Stimulated activated CD4-positive, alpha-beta T cell treated with anti-CD3 and anti-CD28 coated beads, Interleukin-1b, Interleukin-23, amount 100 ng/mL, for 1 hour (primary cell): ENCODE measurements at places on chromosomes 5 and 9.

DNA sequence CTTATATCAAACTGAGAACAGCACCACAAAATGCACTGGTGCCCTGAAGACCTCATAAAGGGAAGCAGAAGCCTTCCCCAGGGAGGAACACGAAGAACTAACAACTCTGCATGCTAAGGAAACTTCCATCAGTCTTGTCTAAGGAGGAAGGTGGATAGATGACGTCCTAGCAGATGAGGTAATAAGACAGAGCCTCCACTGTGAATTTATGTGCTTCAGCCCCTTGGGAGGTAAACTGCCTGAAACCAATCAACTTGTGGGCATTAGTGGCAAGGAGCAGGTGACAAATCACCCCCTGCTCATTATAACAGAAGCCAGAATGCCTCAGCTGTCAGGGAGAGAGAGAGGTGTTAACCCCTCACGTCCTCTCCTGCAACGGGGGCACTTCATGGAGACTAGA, 48.9 kb upstream of the SPIN1 start:
- no peak for DNase-seq

DNA sequence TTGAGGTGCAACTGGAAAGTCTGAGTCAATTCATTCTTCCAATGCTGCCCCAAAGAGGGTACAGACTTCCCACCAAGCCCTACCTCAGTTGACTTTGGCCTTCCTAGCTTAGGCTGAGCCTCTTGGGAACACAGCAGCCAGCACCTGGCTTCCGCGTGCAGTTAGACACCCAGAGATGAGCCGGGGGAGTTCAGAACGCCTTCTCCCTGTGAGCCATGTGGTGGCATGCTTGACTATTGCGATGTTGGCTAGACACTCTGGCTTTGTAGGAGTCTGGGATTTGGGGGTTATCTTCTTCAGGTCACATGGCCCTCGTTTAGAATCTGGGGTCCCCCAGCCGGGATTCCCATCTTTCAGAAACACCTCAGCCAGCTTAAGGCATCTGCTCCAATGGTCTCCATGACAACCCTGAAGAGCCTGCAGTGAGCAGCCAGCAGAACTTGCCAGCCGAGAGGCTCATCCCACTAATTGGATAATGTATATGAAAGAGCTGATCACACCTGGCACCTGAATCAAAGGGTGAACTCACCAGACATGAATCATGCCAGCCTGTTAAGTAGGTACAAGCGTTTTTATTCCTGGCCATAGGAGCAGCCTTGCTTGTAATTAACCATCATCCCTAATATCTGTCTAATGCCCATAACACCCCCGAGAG, 167.5 kb downstream of the SYK start:
- DNase-seq: no peak

- no peak for DNase-seq
Observed at GRCh38 chr5:89292487-89292886, 409.5 kb upstream of the MEF2C start.

DNA sequence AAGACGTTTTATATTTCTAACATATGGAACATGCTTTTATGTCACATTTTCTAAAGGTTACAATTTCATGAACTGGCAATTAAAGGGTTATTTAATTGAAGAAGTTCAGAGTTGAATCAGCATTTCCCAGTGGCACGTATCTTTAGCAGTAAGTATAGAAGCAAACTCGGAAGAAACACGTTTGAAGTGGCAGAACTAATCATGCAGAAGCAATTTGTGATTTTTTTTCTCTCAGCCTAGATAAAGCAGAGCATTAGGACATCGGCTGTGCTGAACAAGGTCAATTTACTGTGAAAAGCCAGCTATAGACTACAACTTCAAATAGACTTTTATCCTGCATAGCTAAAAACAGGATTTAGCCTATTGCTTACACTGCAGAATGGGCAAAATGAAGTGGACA, 104.7 kb downstream of the ISL1 start:
- no peak for DNase-seq

GRCh38 chr9:83792746-83793145, 24.8 kb downstream of the GKAP1 start:
- DNase-seq: no peak

DNA sequence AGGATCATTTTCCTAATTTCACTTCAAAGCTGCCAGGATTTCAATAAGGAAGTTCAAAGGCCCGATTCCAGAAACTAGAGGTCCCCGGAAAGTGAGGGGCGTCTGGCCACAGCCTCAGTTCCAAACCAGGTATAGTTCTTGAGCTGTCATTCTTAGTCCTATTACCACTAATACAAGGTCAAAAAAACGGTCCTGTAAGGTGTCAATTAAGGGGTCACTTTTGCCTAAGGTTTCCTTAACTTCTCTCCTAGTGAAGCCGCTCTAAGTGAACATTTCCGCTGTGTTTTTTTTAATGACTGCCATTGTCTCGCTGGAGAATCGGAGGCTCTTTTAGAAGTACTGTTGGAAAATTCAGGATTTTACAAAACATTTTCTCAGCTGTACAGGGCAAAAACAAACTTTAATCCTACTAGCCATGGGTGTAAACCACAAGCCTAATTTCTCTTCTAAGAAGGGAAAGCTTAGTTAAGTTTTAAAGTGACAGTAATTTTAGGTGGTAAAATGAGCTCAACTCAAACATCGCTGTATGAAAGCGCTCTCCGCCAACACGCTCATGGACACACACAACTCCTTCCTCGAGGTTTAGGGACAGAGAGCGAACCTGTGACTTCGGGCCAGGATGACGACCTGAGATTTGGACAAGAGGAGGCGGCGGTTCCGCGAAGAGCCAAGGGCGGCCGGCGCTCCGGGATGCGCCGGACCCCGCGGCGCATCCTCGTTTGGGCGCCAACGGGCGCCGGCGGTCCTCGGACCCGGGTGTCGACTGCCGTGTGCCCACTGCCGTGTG, 76.7 kb upstream of the IFNE start:
- DNase-seq: no peak

DNA sequence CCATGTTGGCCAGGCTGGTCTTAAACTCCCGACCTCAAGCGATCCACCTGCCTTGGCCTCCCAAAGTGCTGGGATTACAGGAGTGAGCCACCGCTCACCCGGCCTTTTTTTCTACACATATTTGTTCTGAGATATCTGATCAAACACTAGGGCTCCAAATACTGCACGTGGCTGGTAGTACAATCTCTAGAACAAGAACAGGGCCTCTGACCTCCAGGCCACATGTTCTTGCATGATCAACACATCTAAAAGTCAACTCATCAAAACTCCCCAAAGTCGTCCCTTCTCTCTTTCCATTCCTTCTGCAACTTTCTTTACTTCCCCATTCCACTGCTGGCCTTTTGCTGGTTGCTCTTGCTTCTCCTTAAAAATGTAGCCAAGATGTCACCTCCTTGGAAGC, 113.3 kb upstream of the LHFPL2 start:
- no peak for DNase-seq

- DNase-seq: no peak
Observed at GRCh38 chr5:154313360-154314017, 123.0 kb downstream of the GALNT10 start.

GRCh38 chr9:36818965-36819870, 214.8 kb downstream of the PAX5 start:
- DNase-seq: no peak

GRCh38 chr9:98129451-98129881, 10.4 kb upstream of the TRIM14 start:
- no peak for DNase-seq

DNA sequence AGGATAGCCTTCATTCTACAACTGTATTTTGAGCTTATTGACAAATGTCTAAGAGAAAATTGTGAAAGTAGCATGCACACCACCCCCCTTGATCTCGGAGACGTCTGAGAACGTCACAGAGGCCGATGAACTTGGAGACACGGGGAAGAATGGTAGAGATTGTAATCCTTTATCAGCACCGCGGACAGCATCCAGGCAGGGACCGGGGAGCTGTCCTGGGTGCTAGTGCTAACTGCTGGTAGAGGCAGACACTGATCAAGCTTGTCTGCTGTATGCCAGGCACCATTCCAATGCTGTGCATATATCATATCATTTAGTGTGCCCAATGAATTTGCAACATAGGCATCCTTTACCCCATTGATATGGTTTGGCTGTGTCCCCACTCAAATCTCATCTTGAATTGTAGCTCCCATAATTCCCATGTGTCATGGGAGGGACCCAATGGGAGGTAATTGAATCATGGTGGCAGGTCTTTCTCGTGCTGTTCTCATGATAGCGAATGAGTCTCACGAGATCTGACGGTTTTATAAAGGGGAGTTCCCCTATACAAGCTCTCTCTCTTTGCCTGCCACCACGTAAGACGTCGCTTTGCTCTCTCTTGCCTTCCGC, 98.8 kb downstream of the LHX2 start:
- no peak for DNase-seq

- DNase-seq: no peak
Observed at GRCh38 chr9:23736293-23736692, 89.7 kb downstream of the ELAVL2 start.

DNA sequence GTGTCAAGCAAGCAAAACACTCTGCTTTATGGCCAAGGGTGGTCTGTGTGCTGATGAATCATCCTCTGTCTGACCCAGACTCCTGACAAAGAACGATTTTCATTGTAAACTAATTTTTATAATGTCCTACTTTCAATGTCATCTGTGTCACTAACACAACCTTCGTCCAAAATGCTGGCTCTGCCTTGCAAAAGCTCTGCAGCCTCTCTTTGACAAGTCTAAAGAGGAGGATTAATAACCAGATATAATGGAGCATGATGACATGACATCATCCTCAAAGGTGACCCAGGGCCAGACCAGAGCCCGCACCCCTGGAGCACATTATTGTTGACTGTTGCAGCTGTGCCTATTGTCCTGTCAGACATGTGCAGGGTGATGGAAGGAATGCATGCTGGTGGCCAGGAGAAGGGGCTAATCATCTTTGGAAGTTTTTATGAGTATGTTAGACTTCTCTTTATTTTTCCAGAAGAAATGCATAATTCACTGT, 589.4 kb downstream of the NR2F1-AS1 start:
- no peak for DNase-seq

- no peak for DNase-seq
Observed at GRCh38 chr5:34959323-34959722, 30.0 kb downstream of the DNAJC21 start.

DNA sequence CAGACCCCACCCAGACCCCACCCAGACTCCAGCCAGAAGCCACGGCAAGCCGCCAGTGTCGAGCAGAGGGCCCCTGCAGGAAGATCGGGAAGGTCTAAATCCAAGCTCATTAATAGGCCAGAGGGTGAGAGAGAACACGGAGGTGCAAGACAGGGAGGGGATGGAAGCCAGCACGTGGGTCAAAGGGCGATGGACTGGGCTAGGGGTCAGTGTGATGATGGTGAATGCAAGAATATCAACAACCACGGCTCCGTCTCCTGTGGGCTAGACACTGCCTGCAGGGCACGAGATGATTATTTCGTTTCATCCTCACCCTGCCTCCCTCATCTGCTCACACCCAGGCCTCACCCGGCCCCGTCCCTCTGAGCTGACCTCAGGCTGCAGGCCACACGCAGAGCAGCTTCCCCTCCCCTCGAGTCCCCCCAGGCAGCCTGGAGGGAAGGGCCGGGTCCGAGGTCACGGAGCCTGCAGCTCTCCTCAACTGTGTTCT, 122.0 kb downstream of the COL23A1 start:
- no peak for DNase-seq

DNA sequence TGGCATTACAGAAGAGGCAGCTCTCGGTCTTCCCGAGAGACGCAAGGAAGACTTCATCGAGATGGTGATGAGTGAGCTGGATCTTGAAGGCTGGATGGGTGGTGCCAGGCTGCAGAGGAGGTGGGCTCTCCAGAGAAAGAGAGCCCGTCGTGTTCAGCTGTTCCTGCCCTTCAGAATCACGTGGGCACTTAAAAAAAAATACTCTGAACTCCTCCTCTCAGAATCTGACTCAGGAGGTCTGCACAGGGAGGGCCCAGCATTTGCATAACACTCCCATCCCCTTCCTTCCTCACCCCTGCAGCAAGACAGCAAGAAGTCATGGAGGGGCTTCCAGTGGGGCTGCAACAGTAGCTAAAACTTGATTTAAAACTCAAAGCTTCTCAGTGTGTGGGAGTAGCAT, 203.0 kb downstream of the ATPSCKMT start:
- no peak for DNase-seq

GRCh38 chr9:36820392-36820861, 213.6 kb downstream of the PAX5 start:
- no peak for DNase-seq

DNA sequence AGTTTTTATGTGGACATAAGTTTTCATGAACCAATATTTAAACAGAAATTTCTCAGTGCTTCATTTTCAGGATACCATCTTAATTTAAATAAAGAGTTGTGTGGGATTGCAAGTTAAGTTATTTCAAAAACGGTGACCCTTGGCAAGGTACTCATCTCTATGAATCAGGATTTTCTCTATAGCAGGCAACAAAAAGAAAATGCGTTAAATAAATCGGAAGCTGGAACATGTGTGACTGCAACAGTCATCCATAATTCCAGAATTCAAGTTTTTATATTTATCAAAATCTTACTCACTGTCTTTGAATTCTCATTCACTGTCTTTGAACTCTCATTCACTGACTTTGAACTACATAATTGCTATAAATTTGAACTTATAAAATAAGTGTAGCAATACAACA, 5.8 kb upstream of the RECK start:
- DNase-seq: no peak

- DNase-seq: no peak
Observed at GRCh38 chr9:91346644-91347043, 15.1 kb downstream of the AUH start.

- no peak for DNase-seq
Observed at GRCh38 chr9:13163287-13163686, 116.2 kb downstream of the MPDZ start.

- DNase-seq: no peak
Observed at GRCh38 chr5:164608507-164608906, 1103.1 kb downstream of the MAT2B start.

GRCh38 chr5:87770601-87771121, 357.9 kb upstream of the CCNH start:
- DNase-seq: no peak

DNA sequence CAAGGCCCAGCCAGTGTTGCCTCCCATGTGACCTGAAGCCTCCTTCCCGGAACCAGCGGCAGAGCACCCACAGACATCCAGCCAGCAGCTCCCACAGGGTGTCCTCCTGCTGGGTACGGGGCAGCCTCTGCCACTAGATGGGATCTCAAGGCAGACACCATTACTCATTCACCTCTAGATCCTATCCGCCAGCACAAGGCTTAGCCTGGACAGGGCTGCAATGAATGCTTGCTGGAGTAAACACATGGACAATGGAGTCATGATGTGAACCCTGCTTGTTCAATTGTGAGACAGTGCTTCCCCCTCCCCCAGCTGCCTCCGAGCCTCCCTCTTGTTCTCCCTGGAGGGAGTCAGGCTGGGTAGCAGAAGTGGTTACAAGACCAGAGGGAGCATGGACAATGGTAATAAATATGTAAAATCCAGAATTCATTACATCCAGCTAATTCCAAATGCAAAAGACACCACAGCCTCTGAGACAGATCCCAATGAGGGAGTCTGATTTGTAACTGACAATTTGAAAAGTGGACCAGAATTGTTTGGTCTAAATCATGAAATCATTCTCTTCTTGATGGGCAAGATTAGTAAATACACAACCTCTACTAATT, 132.0 kb downstream of the CRB2 start:
- DNase-seq: no peak

GRCh38 chr9:108673386-108673785, 182.4 kb downstream of the ACTL7B start:
- no peak for DNase-seq
